GM03348 (cell line): ENCODE measurements at places on chromosomes 2 and 18.

DNA sequence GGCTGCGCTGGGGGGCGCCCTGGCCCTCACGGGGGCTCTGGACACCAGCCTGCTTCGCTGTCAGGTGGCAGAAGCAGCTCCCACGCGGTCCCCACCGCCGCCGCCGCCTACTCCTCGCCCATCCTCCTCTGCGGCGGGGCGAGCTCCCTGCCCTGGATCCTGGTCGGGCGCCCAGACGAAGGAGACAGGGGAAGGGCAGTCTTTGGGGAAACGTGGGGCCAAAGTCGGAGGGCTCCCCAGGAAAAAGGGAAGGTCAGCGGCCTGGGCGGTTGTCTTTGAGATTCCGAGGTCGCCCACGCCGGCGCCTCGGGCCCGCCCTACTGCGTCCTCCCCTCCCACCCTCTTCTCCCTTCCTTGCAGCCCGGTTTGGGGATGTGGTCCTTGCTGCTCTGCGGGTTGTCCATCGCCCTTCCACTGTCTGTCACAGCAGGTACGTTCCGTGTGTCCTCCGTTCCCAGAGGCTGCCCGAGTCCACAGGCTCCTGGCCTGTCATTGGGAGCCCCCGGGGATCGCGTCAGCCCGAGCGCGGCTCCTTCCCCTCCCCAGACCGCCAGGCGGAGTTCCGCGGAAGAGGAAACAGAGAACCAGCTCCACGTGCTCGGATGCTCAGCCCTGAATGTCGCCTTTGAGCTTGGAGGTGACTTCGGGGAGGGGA, 800 bp downstream of the IL1RL2 start:
- DNase-seq = peak; percentile 83

DNA sequence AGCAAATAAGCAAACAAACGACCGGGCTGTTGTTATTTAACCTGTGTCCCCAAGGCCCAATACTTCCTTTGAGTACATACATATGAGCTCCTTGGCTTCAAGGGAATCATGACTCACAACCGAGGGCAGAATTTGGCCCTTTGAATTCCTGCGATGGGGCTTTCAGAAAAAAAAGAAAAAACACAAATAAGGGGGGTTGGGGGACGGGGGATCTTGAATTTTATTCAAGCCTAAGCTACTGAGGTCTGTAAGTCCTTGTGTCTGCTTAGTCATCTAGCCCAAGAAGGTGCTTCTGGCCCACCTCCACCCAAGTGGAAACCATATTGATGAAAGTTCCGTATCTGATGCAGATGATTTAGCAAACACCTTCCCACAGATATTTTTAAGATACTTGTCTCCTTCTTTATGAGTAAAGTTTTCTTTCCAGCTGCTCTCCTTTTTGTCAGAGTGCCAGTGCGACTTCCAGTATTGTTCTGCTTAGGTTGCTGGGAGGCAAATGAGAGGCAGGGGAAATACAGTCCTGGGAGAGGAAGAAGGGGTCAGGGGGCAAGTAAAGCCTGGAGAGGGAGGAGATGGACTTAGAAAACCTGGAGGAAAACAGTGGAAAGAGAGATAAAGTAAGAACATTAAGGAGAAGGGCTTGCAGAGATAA, 169.6 kb downstream of the ZEB2 start:
- DNase-seq = no peak

DNA sequence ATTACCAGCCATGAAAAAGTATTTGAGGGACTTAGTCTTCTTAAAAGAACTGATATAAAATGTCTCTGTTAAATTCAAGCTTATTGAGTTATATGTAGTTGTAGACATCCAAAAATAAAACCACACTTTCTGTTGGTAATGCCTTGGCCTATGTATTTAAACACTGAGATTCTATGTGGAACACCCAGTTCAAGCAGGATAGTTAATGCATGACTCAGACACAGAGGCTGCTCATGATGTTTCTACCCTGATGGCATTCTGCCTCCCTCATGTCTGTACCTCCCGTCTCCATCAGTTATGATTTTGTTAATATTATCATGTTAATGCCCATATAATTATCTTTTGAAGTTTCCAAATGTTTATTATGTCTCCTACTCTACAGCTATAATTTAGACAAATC, 164.5 kb downstream of the XIRP2 start:
- peak; percentile 12 for DNase-seq

DNA sequence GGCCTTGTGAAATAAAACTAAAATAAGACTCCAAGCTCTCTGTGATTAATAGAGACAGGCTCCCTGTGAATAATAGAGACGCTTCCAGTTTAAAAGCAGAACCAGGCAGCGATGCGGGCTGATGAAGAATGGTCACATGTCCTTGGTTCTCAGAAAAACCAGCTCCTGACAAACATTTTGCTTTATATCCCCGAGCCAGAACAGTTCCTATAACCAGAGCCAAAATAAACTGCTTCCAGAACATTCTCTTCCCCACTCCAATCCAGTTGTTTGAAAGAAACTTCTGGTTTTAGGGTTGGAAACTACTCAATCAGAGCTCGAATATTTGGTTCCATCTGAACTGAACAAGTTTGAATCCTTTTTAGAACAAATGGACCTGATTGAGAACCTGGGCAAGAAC, 213.7 kb downstream of the TSN start:
- DNase-seq = peak; percentile 29

GRCh38 chr2:66849153-66849755, 414.3 kb downstream of the MEIS1 start:
- DNase-seq = no peak

GRCh38 chr2:181916726-181917718, 25.5 kb downstream of the ITPRID2 start:
- peak; percentile 22 for DNase-seq

GRCh38 chr2:109513749-109514588, 99.8 kb downstream of the SEPTIN10 start:
- DNase-seq = peak; percentile 93

DNA sequence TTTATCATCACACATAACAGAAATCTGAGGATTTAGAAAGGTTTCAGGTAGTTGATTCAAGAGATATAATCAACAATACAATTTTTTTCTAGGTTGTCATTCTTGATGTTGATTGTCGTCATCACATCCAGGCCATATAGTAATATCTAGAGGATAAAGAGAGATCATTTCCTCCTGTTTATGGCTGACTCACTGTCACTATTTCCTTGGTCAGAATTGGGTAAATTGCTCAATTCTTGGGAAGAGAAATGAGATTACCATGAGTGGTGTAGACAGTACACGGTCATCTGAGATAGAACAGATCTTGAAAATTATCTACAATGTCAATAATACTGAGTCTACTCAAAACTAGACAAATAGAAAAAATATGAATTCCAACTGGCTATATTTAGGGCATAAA, 78.8 kb downstream of the ZNF804A start:
- no peak for DNase-seq

DNA sequence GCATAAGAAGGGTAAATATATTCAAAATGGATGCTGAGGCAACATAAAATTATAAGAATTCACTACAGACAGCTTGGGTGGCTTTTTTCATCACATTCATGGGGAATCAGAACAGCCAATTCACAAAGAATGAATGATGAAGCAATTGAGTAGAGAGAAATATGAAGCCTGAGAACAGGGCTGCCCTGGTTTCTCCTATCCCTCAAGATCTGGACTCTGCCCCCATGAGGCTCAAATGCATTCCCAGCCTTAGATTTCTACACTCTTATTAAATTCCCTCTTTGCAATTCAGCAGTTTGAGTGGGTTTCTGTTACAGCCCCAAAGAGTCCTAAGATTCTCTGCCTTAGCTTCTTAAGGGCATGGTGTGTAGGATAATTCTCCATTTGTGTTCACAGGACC, 172.5 kb downstream of the MAIP1 start:
- DNase-seq = peak; percentile 62

DNA sequence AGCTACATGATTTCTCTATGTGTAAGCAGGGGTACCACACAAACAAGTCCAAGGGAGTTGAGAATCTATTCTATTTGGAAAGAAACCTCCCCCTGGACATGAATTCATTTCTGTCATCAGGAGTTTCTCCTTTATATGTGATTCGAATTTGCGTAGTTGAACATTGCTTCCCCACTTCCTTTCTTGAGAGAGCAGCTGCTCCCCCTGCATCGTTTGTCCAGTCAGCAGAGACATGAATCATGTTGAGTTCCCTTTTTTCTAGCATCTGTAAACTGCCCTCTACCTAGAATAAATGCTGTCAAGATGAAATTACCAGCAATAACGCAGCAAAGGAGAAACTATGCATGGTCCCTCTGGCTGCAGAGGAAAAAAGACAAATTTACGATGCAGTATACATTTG, 73.8 kb downstream of the KIF5C start:
- no peak for DNase-seq

DNA sequence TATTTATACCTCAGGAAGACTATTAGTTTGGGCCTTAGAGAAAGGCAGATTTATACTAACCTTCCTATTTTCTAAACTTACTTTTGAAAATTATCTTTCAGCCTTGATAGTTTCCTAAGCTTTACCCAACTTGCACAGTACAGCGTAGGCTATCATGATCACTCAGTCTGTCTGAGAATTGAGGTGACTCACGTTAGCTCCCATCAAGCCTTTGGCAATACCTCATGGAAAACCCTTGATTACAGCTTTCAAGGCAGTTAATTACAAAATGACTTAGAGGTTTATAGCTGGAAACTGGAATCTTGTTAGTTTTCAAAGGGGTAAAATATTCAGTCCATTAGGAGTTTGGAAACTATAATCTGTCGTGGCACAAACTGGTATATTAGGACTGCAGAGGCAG, 26.4 kb upstream of the ARMC9 start:
- no peak for DNase-seq

- peak; percentile 18 for DNase-seq
Observed at GRCh38 chr2:224211791-224212190, 172.7 kb upstream of the SERPINE2 start.

DNA sequence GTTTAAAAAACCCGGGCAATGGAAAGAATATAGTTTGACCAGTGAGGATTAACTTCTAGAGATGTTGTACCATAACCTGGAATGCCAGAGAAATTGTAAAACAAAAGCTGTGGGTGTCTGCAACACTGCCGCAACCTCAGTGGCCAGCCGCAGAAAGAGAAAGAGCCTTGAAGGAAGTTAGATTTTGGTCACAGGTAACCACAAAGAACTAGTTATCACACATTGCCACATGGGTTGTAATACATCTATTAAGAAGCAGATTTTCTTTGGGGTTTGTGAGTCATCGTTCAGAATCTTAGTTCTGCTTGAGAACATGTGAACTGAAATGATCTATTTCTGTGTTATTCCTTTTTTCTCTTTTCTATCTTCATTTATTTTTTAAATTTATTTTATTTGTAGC, 222.9 kb upstream of the AGAP1 start:
- DNase-seq = peak; percentile 56

- peak; percentile 23 for DNase-seq
Observed at GRCh38 chr2:66578054-66578686, 143.2 kb downstream of the MEIS1 start.

DNA sequence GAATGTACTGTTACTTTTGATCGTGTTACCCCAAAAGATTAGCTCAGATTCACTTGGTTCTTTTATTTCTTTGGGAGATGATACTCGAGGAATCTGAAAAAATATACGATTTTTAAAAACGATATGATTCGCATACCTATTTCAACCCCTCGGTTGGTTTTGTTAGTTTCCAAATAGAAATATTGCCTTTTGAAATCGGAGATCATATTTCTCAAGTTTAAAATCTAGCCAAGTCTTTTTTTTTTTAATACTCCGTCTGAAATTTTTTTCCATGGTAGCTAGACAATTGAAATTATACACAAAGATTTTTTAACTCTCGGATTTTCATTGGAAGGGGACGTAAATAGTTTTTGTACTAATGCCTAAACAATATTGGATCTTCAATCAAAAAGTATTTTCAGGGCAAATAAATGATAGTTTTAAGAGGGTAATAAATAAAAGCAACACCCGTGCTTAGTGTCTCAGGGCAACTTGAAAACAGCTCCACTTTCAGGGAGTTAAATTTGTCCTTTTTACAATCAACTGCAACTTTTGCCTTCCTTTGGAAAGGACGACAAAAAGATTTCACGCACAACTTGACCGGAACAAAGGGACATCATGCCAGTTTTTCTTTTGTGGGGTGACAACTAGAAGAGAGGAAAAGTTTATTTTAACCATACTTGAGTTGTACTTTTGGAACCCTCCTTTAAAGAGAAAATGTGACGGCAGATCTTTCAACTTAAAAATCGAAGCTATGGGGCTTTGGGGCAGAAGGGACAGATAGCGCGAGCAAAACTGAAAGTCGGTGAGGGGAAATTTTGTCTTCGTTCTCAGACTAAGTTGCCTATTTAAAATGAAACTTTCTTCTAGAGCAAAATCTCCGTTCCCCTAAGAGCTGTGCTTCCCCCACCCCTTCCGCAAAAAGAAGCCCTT, 5.8 kb upstream of the ONECUT2 start:
- no peak for DNase-seq

DNA sequence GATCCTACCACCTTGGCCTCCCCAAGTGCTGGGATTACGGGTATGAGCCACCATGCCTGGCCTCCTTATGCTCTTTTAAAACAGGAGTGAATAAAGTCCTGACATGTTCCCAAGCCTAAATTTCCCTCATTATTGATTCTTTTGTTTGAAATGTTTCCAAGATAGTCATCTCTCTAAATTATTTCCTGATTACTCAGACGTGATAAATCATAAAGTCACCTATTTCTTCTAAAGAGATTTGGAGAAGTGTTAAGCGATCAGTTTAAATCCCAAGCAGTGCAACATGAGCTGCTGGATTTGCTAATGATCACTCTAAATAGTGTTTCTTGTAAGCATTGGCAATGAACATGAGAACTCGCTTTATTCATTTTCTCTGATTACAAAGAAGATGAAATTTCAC, 51.8 kb downstream of the PMAIP1 start:
- no peak for DNase-seq

GRCh38 chr2:39435234-39435633, 1.9 kb downstream of the MAP4K3 start:
- DNase-seq = no peak

DNA sequence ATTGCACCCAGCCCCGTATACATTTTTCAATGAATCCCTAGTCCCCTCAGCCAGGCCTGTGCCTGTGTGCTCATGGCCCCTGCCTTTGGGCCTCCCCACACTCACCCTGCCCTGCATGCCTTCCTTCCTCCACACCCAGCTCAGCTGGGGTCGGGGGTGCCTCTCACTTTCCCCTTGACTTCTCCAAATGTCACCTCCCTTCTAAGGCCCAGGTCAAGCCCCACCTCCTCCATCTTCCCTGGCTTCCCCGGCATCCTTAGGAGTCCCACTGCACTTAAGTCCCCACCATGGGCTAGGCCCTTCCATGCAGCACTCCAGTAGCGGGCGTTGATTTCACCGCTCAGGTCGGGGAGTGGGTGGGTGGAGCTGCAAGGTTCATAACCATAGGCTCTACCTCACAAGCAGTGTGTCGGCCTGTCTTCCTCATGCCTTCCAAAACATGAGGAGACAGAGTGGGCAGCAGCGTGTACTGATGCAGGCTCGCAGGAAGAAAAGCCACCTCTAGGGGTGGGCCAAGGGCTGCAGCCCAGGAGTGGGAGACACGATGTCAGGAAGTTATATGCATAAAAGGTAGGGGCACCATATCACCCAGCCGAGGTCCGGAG, 47.7 kb downstream of the DNMT3A start:
- DNase-seq = no peak

- no peak for DNase-seq
Observed at GRCh38 chr18:14939141-14939540, 191.2 kb downstream of the ANKRD30B start.

- no peak for DNase-seq
Observed at GRCh38 chr18:62784338-62784965, 69.1 kb downstream of the PHLPP1 start.
